ENCODE measurements at places on chromosomes 5 and 9.

GRCh38 chr5:147200004-147200403, 34.8 kb upstream of the STK32A start:
- no peak for DNase-seq

DNA sequence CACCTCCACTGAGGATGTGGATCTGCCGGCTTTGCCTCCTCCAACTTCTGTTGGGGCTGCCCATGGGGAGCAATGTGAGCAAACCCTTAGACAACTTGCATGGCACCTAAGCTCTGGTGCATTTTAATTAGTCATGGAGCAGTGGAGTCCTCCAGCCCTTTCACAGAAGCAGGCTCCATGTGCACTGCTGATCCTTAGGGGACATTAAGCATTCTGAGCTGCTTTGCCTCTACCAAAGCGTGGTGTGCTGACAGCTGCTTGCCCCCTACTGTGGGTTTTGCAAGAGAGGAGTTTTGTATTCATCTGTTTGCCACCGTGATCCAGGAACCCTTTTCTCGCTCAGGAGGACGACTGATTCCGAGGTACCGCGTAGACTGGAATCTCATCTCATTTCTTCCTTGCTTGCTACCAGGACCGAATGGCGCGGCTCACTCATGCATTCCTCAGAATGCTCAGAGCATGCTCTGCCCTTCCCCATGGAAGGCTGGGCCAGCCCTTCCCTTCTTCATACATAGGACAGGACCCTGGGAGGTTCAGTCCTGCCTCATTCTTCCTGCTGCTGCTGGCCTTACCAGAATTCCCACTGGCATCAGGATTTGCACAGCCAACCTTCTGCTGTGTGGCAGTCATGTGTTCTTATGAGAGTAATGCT, 432.5 kb downstream of the GADD45G start:
- no peak for DNase-seq

DNA sequence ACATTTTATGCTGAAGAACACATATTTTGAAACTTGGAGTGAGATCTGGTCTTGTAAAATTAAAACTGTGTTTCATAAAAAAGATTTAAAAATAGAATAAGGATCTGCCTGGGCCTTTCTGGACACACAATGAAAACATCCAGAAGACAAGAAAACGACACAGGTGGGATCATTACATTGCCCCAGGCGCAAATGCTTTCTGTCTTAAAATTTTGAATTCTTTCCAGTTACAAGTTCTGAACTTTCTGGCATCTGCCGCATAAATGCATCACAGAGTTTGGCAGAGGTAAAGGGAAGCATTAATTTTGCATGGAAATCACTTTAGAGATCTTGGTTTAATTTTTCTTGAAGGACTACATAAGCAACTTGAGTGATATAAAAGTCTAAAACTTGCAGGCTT, 219.6 kb downstream of the WDR70 start:
- DNase-seq = no peak

DNA sequence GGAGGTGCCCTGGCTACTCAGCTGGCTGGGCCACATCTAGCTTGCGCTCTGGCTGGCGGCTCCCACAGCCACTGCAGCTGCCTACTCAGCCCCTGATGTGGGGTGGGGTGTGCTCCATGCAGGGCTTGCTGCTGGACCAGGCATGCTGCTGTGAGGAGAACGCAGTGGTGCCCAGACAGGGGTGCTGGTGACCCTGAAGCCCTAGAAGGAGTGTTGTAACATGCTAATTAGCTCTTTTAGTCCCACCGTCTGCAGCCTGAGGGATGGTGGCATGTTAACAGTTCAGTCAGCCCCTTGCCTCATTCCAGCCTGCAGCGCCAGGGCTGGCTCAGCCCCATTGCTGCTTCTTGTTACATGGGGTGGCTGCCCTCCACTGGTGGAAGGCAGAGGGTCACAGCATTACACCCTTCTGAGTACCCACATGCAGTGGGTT, 642.3 kb downstream of the DMRTA1 start:
- DNase-seq = no peak

GRCh38 chr5:94700592-94700991, 82.1 kb downstream of the SLF1 start:
- DNase-seq = no peak

Measured in coronary artery (tissue), 2 donors.